ENCODE measurements at places on chromosomes 2 and 18. TPM values are rescaled to one million over a fixed set of nuclear protein-coding genes. Genes with fewer than 3 reads are reported as not detected.
A peak's percentile ranks its signal among the peaks of the same experiment; 100 is the strongest.

GRCh38 chr2:238521870-238522269, 95.1 kb downstream of the ASB1 start:
- peak; percentile 9 for DNase-seq

The RNF125 gene
- 2.5 TPM for total RNA-seq

DNA sequence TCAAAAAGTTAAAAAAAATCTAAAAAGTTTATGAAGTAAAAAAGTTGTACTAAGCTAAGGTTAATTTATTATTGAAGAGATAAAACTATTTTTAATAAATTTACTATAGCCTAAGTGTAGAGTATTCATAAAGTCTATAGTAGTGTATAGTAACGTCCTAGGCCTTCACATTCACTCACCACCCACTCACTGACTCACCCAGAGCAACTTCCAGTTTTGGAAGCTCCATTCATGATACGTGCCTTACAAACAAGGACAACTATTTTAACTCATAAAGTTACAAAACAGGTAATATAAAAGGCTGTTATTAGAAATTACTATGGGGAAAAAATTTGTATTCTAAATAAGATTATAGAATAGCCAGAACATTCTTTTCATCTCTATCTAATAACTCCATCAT, 158.9 kb upstream of the FN1 start:
- DNase-seq, result no peak

The NCKAP5 gene
- 25.3 TPM for total RNA-seq

- DNase-seq, result peak; percentile 7
Measured at GRCh38 chr2:182057002-182057401, 71.3 kb downstream of the PPP1R1C start.

The CMPK2 gene
- total RNA-seq, result 7.0 TPM

DNA sequence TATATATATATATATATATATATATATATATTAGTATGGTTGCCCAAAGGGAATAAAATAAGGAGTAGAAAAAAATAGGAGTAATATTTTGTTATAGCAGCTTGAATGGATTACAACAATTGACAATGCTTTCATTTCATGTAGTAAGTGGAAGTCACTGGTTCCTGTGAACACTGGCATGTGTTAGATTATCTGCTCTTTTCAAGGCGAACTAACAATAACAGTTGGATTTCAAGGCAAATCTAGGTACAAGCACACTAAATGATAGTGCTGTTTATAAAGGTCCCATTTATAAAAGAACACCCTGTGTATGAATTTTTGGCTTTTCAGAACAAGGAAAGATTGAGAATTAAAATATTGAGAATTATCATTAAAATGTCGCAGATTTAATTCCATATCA, 1535.7 kb downstream of the LRP1B start:
- no peak for DNase-seq

The SERPINB12 gene
- total RNA-seq, result not detected

The LRRC30 gene
- not detected for total RNA-seq

- DNase-seq, result no peak
Measured at GRCh38 chr2:184769023-184769422, 170.7 kb downstream of the ZNF804A start.

The WDR33 gene
- 116 TPM for total RNA-seq

- DNase-seq, result no peak
Measured at GRCh38 chr2:220356076-220356475, 728.6 kb downstream of the SLC4A3 start.

DNA sequence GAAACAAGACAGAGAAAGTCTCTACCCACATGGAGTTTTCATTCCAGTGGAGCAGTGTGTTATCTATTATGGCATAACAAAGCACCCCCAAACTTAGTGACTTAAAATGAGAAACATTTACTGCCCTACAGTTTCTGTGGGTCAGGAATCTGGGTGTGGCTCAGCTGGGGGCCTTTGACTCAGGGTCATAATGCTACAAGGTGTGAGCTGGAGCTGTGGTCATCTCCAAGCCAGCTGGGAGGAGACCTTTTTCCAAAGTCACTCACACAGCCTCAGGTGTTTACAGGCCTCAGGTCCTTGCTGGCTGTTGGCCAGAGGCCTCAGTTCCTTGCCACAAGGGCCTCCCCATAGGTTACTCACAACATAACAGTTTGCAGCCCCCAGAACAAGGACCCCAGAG, 169.2 kb downstream of the ETAA1 start:
- no peak for DNase-seq

- no peak for DNase-seq
Measured at GRCh38 chr2:218168635-218169462, 2.1 kb upstream of the CXCR1 start.

GRCh38 chr2:37558623-37559022, 112.8 kb downstream of the CDC42EP3 start:
- no peak for DNase-seq

DNA sequence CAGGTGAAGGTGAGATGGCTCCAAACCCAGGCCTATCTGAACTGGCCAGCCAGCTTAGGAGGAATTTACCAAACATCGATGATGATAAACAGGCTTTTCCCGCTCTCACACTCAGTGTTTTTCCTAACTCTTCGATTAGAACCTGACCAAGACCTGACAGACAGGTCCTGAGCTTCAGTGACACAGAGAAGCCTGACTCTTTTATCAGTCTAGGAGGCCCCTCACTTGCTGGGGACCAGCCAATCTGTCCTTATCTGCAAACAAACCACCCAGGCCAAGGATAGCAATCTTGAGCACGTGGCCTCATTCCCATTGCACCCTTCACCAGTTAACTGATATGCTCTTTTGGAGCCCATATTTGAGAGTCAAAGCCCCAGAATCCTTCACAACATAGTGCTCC, 1.9 kb upstream of the ITSN2 start:
- no peak for DNase-seq

The SP3 gene
- 137 TPM for total RNA-seq

The ACADL gene
- total RNA-seq, result 4.7 TPM

The IL37 gene
- not detected for total RNA-seq

The DNER gene
- total RNA-seq, result 167 TPM

GRCh38 chr2:80459028-80459427, 154.5 kb upstream of the LRRTM1 start:
- DNase-seq, result no peak

The KCNG3 gene
- total RNA-seq, result 0.27 TPM

DNA sequence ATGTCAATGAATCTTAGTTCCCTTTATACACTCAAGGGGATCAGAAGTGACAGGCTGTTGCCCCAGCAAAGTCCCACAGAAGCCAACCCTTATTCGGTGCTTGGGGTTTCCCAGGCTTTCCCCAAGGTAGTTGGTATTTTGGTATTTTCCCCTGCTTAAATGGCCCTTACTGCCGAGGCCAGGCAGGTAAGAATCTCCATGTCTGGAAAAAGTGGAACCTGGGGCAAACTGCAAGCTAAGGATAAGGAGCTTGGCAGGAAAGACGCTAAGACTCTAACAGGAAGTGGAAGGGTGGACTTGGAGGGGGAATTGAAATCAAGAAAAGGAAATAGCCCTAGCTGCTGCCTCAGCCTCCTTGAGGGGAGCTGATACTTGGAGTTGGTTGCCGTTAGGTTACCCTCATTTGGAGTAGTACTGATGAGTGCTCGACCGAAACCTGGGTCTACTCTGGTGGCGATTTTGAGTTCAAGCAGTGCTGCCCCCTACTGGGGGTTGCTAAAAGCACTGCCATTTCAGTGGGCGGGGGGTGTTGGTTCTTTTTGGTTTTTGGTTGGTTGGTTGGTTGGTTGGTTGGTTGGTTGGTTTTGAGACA, 3.3 kb upstream of the GPBAR1 start:
- DNase-seq, result no peak

- DNase-seq, result peak; percentile 11
Measured at GRCh38 chr2:56132138-56132537, 51.7 kb upstream of the CCDC85A start.

- DNase-seq, result no peak
Measured at GRCh38 chr2:191719938-191720337, 42.0 kb downstream of the NABP1 start.

The RTP5 gene
- total RNA-seq, result 1.3 TPM

DNA sequence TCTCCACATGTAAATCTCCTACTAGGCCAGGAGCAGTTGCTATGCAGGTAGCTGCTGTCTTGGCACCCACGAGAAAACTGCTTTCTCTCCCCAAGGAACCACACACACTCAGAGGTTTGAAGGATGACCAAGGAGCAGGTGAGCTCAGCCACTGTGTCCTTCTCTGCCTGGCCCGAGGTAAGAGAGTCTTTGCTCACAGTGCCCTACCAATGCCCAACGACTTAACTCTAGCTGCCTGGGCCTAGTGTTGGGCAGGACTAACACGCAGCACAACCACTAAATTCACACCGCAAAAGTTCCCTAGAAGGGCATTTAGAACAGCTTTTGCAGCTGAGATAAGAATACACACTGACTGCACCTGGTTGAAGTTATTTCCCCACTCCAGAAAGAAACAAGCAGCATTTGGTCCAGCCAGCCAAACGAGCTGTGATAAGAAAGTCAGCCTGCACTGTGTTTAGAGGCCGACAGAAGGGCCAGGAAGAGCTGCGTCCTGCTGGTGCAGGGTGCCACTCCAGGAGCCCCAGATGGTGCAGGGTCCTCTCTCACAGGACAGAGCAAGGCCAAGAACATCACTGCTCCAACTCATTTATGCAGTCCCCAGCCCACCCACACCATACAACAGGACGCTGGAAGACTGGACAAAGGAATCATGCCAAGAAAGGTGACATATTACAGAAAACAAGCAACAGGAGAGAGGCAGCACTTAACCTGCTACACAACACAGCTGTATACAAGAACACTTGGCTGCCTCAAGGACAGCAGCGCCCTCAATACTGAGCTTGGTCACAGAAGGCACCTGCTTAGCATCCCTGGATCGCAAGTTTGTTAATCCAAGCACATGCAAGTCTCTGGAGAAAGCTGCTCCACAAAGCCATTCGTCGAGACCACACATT, 12.5 kb downstream of the HDLBP start:
- DNase-seq, result no peak

The SLC19A3 gene
- 1.8 TPM for total RNA-seq

The TMEM247 gene
- not detected for total RNA-seq

DNA sequence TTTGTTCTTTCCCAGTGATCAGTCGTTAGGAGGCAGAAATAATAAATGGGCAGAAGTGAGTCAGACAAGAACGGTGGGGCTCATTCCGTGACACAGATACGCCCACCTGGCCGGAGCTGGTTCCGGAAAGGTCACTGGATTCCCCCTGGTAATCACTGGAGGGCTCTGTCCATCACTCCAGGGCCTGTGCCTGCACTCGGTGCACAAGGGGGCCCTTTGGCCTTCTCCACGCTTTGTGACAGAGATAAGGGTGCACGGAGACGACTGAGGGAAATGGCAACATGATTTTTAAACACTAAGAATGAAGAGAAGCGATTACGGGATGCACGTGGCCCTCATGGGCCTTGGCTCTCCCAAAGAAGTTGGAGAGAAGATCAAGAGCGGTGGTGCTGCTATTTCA, 84.4 kb downstream of the PTGR3 start:
- DNase-seq, result peak; percentile 9

DNA sequence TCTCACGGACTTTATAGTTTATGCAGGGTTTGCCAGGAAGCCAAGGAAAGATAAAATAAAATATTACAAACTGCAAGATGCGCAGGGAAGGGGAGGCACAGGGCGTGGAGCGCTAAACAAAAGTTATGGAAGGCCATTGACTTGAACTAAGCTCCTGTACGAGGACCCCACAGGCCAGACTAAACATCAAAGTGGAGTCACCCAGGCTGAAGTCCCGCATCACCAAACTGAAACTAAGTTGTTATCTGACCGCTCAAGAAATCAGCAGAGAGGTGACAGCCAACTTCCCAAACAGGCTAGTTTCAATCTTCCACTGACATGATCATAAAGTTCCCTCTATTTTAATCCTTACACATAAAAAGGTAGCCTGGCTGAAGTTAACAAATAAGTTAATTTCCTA, 90.5 kb upstream of the YWHAQ start:
- DNase-seq, result no peak
